ENCODE measurements at places on chromosomes 5 and 9.

- DNase-seq = no peak
Observed at GRCh38 chr5:60362158-60362557, 337.8 kb downstream of the DEPDC1B start.

GRCh38 chr5:135216471-135217343 is 182.3 kb downstream of the MACROH2A1 start:
- no peak for DNase-seq

DNA sequence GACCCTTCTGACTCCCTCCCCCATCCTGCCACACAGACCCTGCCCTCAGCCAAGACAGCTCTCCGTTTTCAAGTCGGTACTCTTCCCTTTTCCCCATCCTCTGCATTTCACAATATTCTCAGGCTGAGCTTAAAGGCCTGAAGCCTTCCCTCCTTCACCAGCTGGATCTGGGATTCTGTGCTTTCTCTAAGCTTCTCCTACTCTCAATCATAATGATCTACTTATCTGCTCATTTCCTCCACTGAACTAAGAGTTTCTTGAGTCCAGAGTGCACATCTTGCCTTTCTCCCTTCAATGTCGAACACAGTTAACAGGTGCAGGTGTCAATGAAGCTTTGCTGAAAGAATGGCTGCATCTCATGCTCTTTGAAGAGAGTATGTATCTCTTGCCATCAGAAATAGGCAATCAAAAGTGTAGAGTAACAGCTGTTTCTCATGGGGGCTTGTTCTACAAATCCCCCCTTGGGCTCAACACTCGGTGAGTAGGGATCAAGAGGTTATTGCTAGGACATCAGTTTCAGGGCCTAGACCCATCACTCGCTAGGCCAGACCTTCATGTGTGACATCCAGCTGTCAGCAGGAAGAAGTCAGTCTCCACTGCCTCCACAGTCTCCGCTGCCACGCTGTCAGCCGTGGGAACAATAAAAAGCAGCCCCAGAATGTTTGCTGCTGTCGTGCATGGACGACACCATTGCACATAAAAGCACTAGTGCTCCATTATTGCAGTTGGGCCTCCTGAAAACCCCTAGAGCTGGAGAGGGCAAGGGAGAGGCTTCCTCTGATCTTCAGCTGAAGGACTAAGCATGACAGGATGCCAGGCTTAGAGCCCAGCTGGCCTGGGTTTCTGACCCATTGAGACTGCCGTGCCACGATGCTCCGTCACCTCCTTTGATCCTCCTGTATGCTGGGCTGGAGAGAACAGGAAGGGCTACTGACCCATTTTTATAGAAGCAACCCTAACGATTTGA is 23.7 kb downstream of the TRAF1 start:
- DNase-seq = no peak

DNA sequence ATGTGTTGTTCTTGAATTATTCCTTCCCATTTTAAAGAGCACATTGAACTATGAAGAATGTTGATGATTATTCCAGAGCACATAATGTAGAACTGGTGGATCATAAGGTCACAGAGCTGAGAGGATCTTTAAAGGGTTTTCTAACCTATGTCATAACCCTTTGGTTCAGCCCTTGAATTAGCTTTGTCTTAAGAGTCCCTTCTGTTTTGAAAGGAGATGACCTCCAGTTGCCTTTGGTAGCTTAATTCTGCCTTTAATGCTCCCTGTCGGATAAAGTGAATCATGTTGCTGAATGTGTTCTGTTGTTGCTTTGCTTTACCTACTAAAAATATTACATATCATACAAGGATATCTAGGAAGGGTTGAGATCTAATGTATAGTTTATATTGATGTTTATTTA is 99.1 kb upstream of the PRRC1 start:
- DNase-seq = no peak

GRCh38 chr9:13165236-13165945 is 114.1 kb downstream of the MPDZ start:
- no peak for DNase-seq

DNA sequence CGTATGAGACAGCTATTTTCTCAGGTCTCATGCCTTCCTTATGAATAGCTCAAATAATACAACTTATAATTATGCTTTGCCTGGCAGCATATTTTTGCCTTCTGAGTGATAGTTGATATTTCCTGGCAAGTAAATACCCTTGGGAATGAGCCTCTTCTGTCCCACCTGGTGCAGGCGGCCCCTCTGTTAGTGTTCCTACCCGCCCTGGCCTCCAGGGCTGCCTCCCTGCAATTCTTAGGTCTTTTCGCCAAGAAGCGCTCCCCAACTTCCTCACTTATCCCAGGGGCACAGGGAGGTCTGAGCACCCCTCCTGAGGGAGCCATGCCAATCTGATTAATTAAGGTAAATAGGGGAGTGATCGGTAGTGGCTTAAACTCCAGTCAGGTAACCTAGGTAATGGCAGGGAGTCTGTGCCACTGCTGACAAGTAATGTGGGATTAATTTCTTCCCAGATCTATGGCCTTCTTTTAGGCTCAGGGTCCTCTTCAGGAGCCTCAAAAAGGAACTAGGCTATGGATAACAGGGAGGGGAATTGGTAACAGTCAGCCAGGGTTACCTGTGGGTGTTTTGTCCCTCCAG is 81.5 kb downstream of the GALNT10 start:
- no peak for DNase-seq

- DNase-seq = no peak
Observed at GRCh38 chr9:84875193-84875592, 205.7 kb downstream of the NTRK2 start.

- no peak for DNase-seq
Observed at GRCh38 chr9:136282272-136282861, 21.5 kb downstream of the CCDC187 start.

GRCh38 chr5:77621440-77621839 is 17.1 kb downstream of the OTP start:
- no peak for DNase-seq

- DNase-seq = peak; percentile 15
Observed at GRCh38 chr5:99032234-99033013, 103.6 kb upstream of the CHD1 start.

DNA sequence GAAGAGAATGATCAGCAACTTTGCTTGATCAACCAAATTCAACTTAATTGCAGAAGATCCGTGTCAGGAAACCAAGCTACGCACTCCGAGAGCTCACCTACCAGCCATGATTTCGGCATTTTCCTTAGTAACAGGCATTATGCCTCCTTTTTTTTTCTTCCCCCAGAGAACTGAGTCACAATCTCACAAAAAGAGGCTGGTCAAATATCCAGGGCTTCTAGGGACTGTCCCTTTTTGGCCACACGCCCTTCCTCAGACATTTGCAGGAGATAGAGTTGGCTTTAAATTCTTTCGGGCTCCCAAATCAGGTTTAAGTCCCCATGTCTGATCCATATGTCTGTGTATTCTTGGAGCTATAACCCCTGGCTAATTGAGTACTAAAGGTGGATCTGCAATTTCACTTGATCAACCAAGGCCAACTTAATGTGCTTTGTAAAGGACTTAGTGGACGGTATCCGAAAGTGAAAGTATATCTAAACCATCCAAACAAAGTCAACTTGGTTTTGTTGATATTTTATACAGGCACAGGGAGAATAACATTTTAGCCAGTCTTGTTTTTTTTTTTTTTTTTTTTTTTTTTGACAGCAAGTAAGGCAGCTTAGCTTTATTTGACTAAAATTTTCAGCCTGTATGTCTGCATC is 100.8 kb upstream of the TBCA start:
- DNase-seq = no peak

DNA sequence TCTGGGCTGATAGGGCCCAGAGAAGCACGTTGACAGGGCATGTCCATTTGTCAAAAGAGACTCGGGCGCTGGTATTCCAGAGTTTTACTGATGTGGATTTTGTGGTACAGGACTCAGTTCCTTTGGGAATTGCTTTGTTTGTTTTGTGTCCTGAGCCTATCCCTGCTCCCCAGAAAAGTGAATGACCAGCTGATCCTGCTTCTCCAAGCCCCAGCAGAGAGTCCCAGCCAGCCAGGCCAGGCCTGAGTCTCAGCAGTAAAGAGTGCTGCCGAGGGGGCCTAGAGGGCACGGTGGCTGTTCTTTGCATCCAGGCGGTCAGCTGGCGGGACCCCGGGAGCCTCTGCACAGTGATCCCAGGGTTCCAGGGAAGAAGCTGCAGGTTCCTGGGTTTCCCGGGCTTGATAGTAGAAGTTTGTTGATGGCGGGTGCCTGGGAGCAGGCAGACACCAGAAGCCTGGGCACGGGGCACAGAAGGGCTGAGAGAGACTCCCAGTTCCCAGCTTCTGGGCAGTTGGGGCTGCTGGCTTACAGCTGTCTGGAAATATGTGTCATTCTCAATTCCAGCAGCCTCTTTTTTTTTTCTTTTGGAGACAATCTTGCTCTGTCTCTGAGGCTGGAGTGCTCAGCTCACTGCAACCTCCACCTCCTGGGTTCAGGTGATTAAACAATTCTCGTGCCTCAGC is 8.7 kb downstream of the PRDM12 start:
- no peak for DNase-seq

DNA sequence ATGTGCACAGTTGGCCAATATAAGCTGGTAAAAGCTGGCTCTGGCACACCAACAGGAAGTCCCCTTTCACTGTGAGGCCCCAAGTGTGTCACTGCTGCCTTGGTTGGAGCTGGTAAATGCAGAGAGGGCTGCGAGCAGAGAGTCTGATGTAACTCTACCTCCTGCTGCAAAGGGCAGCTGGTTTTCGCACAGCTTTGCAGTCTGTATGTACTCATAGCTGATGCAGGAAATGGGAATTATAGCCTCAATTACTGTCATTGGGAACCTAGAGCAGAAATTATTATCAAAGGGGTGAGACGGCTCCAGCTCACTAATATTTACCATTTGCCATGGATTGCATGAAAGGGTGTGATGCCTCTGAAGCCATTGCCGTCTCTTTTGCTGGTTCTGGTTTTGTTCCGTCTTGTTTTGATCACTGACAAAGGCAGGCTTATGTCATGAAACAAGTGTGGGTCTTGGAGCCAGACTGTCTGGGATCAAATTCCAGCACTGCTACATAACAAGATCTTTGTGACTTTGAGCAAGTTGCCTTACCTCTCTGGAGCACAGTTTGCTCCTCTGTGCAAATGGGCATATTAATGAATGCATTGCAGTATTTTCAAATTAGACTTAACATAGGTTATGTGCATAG is 124.3 kb upstream of the SLC25A48 start:
- no peak for DNase-seq

GRCh38 chr5:37710965-37711364 is 128.9 kb downstream of the GDNF start:
- DNase-seq = no peak

GRCh38 chr5:73748510-73749400 is 122.8 kb downstream of the ARHGEF28 start:
- no peak for DNase-seq

DNA sequence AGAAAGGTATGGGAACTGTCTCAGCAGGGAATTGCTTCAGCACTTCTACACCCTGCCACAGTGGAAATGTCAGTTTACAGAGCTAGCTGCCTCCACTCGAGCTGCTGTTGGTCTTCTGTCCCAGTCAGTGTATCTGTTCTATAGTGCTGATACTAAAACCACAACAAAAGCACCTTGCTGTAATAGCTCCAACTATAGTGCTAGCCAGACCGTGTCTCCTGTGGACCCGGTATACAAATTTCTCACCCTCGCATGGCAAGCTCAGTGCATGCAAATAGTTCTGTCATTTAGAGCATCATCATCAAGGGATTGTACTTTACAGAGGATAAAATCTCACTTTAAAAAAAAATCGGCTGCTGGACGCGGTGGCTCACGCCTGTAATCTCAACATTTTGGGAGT is 51.5 kb upstream of the IQGAP2 start:
- DNase-seq = no peak

Measured in H54 (cell line).